ENCODE measurements at places on chromosomes 4 and X.

GRCh38 chrX:123961268-123962005 is at the start of gene STAG2:
Gene STAG2, plus strand, starts transcription at chrX:123961706. Its CDS starts 60,922 bp downstream, at chrX:124022628.
- peak; percentile 73 for DNase-seq

DNA sequence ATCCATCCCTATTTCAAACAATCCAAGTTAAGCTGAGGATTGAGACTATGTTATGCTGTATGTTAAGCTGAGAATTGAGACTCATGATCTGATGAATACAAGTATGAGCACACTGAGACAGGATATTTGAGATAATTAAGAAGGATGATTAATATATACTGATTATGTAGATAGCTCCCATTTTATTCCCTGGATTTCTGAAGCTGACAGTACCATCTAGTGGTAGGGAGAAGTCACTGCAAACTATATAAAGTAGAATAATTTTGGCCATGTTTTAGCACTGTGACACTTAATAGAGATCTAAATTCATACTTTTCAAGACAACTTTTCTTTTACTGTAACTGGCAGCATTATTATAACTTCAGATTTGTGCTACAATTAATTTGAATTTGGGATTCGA is 63.8 kb upstream of the HPRT1 start:
- no peak for DNase-seq

DNA sequence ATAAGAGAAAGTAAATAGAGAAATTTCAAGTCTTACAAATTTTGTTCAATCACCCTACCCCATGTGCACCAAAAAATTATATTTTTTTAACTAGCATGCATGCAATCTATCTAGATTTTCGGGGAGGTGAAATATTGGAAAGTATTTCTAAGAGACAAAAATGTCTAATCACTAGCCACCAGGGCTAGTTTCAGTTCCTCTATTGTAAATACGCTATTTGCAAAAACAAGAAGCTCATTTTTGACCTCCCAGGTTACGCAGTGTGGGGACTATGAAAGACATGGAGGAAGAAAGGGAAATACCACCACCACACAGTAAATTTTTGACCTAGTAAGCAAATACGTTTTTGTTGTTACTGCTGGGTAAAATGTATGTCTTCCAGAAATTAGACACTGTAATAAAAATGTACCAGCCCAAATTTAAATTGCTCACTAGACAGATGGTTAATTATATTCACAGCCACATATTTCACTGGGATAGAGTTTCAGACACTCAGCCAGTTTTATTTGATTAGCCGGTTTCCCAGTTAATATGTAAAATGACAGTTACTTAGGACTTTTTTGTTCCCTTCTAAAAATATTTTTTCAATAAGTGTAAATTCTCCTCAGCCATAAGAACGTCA is 2.2 kb downstream of the NEXMIF start:
- no peak for DNase-seq

GRCh38 chr4:150305995-150306394 is 227.8 kb downstream of the DCLK2 start:
- DNase-seq, result peak; percentile 58

- peak; percentile 23 for DNase-seq
Observed at GRCh38 chr4:29900336-29900735, 819.8 kb upstream of the PCDH7 start.

- DNase-seq, result peak; percentile 84
Observed at GRCh38 chr4:41177016-41177415, 37.3 kb downstream of the APBB2 start.

DNA sequence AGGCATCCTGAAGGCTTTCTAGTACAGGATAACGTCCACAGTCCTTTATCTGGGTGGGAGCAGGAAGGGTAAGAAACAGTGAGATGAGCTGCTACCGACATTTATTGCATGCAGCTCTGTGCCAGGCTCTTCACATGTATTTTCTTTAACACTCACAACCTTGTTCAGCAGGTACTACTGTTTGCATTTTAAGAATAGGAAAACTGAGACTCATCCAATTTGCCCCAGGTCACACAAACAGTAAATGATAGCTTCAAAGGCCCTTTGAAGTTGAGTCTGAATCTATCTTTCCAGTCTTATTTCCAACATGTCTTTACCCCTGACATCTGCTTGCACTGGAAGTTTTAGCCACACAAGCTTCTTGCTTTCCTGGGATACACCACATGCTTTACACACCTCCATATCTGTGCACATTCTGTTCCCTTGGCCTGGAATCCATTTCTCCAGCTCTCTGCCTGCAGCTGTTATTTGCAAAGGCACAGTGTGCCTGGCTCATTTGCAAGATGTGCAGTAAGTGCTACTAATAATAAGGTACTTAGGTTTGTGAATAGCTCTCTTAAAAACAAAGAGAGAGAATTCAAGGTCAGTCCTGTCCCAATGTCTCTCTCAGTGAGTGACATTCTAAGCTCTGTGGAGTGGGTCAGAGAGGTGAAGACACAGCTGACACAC is 61.2 kb downstream of the METTL14 start:
- DNase-seq, result no peak

- DNase-seq, result no peak
Observed at GRCh38 chr4:94833394-94833793, 75.6 kb downstream of the BMPR1B start.

- DNase-seq, result peak; percentile 81
Observed at GRCh38 chrX:139932901-139933796, at the start of gene ATP11C. Gene ATP11C, minus strand, starts transcription at chrX:139933053. Its CDS starts 1,011 bp downstream, at chrX:139932042.

Data from NCI-H226 (cell line).